ENCODE measurements at places on chromosomes 12 and 14. TPM values are rescaled to one million over a fixed set of nuclear protein-coding genes. Genes with fewer than 3 reads are reported as not detected.

- no peak for DNase-seq
Observed at GRCh38 chr12:106234449-106234848, 13.4 kb downstream of the CKAP4 start.

- no peak for DNase-seq
Observed at GRCh38 chr12:127327986-127328385, 939.0 kb upstream of the TMEM132C start.

VRTN gene
- 0.15 TPM for total RNA-seq

DNA sequence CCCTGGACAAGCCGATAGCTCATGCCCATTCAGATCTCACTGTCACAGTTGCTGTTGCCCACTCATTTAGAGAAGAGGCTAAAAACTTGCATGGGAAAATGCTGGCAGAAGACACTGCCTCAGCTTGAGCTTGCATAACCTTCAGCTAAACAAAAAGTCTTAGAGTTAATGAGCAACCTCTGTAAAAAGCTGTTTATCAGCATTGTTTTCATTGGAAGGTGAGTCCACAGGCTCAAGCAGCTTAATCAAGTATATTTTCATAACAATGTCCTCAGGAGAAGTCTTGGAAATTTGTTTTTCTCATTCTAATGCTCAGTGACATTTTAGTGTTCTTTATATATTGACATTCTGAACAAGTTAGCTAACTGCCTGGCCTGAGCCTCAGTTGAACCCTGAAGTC is 872.9 kb downstream of the TMTC2 start:
- no peak for DNase-seq

DNA sequence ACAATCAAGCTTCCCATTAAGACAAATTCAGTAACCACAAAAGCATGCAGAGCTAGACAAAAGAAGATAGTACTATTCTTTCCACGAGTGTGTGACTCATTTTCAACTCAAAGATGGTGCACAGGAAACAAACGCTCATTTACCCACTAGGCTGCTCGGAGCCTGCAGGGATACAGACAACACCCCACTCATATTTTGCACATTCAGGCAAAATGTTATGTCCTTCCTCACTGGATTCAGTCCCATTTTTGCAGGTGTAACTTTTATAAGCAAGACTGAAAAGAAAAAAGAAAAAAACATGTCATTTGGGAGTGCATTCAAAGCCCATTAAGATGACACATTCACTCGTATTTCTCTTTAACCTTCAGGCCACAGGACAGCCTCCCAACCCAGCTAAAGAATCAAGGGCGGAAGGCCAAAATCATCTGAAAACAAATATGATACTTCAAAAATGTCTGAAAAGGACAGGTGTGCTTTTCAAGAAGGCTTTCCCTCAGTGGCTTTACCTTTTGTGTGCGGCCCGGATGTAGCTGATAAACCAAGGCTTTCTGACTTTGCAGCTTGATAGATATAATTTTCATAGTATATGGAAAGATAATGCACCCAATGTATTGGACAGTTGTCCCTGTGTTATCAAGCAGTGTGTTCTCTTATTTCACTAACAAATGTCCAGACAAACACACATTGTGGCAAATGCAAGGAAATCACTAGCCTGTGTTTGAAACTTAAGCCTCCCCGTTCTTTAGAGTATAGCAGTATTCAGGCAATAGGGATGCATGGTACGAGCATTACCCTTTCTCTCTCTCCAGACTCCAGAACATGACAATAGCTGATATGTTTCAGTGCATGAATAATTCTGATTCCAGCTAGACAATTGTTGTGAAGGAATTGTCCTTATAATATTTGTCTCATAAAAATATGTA is 147.8 kb upstream of the KRR1 start:
- DNase-seq, result no peak

PLEKHH1 gene
- 32.4 TPM for total RNA-seq

- DNase-seq, result no peak
Observed at GRCh38 chr12:88998421-88998820, 353.9 kb downstream of the DUSP6 start.

GRCh38 chr12:87679251-87679650 is 349.9 kb downstream of the C12orf50 start:
- DNase-seq, result no peak

HNF1A gene
- not detected for total RNA-seq

RBP5 gene
- 1.2 TPM for total RNA-seq

FOXA1 gene
- total RNA-seq, result not detected

KRAS gene
- total RNA-seq, result 42.6 TPM

LMO3 gene
- 0.78 TPM for total RNA-seq

TSPAN9 gene
- total RNA-seq, result 142 TPM

- no peak for DNase-seq
Observed at GRCh38 chr14:90412058-90412457, 15.2 kb downstream of the CALM1 start.

GRCh38 chr12:68114606-68115005 is 44.9 kb downstream of the IFNG start:
- DNase-seq, result no peak

TCL1B gene
- total RNA-seq, result not detected

PTPN6 gene
- total RNA-seq, result 3.8 TPM

KRT85 gene
- not detected for total RNA-seq

DNA sequence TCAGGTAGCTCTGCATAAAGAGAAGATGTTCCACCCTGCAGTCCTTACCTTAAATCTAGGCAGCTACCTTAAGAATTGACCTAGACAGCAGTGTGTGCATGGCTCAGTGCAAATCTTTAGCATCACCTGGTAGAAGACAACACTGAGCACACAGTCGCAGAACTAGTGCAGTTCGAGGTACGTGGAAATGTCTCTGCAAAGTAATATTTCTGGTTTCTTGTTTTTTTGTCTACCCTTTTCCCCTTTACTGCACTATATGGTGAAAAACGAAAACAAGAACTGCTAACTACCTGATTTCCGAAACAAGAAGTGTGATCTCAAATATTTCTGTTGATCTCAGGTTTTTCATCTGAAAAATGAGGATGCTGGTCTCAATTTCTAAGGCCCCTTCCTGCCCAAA is 82.5 kb downstream of the ETV6 start:
- no peak for DNase-seq

P2RX2 gene
- total RNA-seq, result 4.1 TPM

KLRD1 gene
- 0.25 TPM for total RNA-seq

DNA sequence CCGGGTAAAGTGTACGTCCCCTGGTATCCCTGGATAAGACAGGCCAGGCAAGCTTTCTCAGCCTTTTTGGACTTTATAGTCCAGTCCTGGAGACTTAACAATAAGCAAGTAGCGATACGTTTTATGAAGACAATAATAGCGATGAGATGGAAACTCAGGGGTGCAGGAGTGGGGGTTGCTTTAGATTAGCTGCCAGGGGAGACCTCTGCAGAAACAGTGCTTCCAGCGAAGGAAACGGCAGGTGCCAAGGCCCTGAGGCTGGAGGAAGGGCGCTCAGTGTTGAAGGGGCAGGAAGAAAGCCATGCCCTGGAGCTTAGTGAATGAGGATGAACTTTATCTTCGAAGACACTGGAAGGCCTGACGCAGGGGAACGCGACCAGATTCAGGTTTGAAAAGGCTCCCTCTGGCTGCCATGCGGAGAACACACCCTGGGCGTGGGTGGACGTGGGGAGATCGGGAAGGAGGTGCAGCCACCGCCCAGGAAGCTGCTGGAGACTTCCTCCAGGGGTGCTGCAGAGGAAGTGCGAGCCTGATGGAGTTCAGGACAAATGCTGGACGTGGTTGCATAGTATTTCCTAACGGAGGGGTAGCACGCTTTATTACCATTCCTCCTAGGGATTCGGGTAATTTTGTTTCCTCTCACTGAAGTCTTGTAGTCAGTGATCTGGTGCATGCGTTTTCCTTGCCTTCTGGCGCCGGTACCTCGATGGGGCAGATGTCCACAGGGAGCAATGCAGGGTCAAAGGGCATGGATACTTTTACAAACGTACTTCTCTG is 26.1 kb upstream of the UBC start:
- peak; percentile 89 for DNase-seq

DNA sequence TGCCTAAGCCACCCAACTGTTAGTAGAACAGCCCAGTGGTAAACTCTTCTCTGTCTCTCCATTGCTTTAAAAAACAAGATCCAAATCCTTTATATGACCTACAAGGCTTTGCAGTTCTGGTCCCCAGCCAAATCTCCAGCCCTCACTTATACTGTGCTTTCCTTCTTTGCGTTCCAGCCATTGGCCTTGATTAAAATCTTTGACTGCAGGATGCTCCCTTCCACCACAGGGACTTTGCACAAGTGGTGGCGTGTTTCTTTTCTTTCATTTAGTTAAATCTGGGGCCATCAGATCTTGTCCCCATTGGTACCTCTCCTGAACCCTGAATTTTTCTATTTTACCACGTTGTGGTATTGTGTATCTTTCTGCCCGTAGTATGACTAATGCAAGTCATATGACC is 183.7 kb downstream of the VRK1 start:
- DNase-seq, result no peak

GRCh38 chr14:30165255-30165654 is 237.6 kb upstream of the PRKD1 start:
- DNase-seq, result no peak

LAG3 gene
- total RNA-seq, result 7.3 TPM

STYK1 gene
- not detected for total RNA-seq

DNA sequence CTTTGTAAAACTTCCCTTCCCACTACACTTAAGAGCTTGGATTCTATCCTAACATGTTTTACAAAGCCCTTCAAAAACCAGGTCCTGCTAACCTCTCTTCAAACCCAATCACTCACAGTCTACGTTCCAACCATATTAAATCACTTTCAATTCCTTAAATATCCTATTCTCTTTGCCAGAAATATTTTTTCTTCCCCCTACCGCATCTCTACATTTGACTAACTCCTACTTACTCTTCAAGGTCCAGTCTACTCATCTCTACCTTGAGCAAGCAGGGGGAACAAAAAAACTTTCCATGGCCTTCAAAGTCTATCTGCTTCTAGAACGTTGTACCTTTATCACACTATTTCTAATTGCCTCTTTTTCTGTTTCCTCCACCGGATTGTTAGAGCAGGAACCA is 6.1 kb downstream of the ERGIC2 start:
- no peak for DNase-seq

OTOGL gene
- 0.83 TPM for total RNA-seq

DNA sequence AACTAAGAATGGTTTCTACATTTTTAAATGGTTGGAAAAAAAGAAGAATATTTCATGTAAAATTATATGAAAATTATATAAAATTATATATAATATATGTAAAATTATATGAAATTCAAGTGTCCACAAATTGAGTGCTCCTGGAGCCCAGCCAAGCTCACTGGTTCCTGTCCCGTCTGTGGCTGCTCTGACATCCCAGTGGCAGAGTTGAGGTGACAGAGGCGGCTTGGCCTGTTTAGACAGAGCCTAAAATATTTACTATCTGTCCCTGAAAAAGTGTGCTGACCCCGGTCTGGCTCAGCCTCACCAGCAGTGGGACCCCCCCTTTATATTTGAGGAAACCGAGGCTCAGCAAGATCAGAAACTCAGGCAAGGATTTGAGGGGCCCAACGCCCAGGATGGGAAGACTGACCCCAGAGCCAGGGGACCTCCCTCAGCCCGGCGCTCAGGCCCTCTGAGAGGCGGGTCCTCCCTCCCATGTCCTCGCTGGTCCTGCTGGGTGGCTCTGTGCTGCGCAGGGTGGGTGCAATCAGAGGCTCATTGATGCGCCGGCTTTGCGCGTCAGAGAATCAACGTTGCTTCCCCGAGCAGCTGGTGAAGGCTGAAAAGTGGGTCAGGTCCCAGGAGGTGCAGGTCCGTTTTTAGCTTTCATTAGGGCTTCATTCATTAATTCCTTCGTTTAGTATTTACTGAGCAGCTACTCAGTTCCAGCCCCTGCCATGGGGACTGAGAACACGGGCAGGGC is 21.5 kb upstream of the BEGAIN start:
- DNase-seq, result no peak

GRCh38 chr12:6425590-6426531 is 18.9 kb upstream of the CD27 start:
- no peak for DNase-seq

CLEC4C gene
- total RNA-seq, result not detected

TMEM132C gene
- 8.0 TPM for total RNA-seq

DNA sequence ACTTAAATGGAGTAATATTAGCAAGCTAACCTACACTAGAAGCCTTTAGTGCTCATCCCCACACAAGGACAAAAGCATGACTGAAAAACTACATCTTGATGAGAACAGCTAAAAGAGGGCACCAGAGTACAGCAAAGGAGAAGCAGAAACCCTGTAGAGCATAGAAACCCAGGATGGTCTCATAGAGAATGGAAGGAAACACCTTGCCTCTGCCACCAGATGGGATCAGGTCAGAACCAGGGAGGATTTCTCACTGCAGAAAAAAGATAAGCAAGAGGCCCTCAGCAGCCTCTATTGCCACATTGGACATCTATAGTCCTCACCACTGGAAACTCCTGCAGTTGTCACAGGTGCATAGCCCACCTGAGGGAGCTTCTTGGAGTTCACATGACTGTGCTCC is 13.6 kb upstream of the ZNF705A start:
- DNase-seq, result no peak

DNA sequence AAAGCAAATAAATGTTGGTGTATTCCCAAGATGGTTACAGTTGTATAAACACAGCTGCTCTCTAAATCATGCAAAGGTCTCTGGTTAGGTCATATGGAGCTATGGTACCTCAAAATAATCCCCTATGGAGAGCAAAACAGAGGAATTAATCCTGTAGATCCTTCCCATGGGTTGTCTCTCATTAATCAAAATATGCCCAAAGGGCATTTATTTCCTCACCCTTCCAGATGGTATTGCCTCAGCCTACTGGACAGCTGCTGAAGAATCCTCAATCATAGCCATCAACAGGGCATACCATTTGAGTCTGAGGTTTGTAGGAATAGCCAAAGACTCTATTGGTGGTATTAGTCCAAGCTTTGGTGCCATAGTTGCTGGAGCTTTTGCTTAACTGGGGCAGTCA is 360.9 kb downstream of the RPL10L start:
- DNase-seq, result no peak

GRCh38 chr14:90409209-90409730 is 12.4 kb downstream of the CALM1 start:
- DNase-seq, result no peak

DEGS2 gene
- total RNA-seq, result 0.34 TPM

- no peak for DNase-seq
Observed at GRCh38 chr14:79165471-79166090, 995.4 kb downstream of the NRXN3 start.

GRCh38 chr14:59336098-59336497 is 129.1 kb downstream of the GPR135 start:
- DNase-seq, result no peak

- DNase-seq, result no peak
Observed at GRCh38 chr12:70652451-70652850, 15.2 kb upstream of the PTPRB start.

DNA sequence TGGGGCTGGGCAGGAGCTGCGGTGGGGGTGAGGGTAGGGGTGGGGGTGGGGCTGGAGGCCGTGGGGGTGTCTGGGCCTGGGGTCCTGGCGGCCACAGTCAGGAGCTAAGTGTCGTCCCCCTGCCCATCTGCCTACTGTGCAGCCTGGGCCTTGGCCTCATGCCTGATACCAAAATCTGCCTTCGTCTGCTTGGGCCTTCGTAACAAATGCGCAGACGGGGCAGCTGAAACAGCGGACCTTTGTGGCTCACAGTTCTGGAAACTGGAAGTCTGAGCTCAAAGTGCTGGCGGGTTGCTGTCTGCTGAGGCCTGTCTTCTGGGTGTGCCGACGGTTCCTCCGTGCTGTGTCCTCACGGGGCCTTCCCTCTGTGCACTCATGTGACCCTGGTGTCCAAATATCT is 61.7 kb downstream of the KIF26A start:
- DNase-seq, result no peak
